Iris pigment epithelial cell (primary cell): ENCODE measurements at places on chromosomes 4 and X.

DNA sequence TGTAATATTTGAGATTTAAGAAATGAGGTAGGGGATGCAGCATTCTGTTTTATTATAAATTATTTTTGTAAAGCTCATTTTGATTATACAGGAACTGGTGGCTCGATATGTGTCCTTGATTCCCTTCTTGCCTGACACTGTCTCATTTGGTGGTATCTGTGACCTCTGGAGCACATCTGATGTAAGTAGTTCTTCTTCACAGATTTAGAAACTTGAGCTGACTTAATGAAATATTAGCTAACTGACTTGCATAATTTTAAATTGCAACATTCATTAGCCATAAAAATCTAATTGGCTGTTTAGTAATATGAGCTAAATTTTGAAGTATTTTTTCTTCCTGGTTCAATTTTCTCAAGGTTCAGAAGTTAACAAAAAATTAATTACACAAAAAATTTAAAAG, 69.1 kb downstream of the FBXL5 start:
- no peak for DNase-seq

DNA sequence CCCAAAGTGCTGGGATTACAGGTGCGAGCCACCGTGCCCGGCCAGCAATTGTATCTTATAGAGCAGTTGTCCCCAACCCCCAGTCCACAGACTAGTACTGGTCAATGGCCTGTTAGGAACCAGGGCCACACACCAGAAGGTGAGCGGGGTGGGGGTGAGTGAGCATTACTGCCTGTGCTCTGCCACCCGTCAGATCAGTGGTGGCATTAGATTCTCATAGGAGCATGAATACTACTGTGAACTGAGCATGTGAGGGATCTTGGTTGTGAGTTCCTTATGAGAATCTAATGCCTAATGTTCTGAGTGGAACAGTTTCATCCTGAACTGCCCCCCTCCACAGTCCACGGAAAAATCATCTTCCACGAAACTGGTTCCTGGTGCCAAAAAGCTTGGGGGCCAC, 328.0 kb upstream of the BOD1L1 start:
- DNase-seq = no peak

DNA sequence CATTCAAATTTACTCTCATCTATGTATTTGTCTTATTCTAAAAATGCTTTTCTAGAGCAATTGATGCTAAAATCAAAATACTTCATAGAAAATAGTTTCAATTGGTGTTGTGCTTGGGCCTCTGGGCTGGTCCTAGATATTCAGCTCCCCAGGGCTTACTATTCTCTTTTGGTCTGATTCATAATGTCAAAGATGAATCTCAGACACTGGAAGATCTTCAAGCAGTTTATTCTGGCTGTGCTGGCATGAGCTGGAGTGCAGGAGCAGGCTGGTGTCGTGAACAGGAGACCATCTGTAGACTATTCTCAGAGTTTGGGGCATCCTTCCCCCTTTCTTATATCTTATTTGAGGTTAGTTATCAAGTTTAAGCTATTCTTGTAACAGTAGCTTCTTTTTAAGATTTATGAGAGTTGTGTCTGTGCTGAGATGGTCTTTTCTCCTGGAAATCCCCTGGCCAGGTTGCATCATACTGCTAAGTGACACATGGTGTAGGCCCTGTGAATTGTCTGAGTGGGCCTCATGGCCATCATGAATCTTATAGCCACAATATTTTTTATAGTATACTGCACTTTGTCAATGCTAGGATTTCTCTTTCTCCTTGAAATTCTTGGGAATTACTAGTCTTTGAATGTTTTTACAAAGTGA, 1624.0 kb upstream of the IGFBP7 start:
- no peak for DNase-seq

GRCh38 chrX:124529786-124530185, 183.4 kb downstream of the SH2D1A start:
- no peak for DNase-seq

DNA sequence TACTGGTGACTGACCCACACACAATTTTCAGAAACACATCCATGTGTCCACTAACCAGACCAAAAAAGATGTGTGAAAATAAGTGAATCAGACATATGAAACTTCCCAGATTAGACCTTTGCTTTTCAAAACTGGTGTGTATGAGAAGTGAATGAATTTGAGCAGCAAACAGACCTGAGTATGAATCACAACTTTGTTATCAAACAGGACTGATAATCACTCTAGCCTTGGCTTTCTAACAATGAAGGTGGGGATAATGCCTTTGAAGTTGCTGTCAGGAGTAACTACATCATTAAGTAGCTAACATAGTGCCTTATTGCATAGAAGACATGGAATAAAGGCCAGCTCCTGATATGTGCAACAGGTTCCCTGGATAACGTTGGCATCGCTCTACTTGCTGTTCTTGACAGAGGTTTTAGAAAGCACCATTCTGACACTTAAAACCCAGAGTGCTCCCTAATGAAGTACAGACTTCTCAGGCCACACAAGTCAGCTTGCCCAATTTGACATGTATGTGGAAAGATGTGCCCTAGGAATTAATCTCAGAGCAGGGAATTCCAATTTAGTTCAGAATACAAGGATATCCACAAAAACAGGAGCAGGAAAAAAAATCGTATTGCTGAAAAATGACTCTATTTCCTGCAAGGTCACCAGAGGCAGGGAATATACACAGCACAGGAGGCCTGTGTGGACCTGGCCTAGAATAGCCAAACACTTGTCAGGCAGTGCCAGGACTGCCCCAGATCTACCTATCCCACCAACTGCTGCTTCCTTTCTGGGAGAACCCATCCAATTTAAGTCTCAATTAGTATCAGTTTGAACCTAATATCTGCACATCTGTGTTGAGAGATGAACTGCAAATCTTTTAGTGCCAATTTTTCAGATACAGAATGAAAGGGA, 87.7 kb downstream of the MAML3 start:
- DNase-seq = no peak

GRCh38 chr4:74475091-74475800, 30.3 kb downstream of the AREG start:
- no peak for DNase-seq

DNA sequence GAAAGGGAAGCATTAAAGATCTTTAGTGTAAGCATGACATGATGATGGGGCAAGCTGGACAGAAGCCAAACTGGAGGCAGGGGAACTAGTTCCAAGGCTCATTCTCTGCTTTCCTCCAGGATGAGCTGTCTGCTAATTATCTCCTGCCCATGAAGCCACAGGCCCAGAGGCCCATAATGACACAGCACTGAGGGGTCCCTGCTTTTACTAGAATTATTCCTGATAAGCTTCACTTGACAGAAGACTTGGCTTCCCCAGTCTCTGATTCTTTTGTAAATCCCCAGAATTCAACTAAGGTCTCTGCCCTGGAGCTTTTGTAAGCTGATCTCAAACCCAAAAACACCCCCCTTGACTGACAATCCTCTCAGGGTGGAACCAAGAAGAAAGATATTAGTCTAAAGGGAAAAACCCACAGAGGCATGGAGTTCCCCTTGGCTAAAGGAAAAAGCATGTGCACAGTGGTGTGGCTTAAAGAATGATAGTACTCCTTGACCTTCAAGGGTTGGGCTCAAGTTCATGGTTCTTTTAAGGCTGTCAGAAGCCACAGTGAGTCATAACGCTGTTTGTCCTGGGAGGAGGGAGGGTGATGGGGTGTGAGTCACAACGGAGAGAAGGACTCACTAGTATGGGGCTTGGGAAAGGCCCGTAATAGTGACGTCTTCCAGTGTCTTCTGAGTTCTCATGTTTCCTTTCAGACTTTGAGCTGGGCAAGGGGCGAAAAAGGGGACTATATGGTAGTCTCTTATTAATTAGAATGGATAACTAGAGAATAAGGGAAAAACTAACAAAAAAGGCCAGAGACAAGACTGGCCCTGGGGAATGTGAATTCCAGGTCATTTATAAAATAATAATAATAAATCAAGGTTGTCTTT, 146.0 kb upstream of the CPEB2 start:
- peak; percentile 100 for DNase-seq
